Activated CD8-positive, alpha-beta memory T cell treated with anti-CD3 and anti-CD28 coated beads for 1 hour (primary cell): ENCODE measurements at places on chromosomes 2 and 18.

GRCh38 chr2:216827073-216827720 lies 32.7 kb downstream of the TNP1 start:
- DNase-seq, result no peak

DNA sequence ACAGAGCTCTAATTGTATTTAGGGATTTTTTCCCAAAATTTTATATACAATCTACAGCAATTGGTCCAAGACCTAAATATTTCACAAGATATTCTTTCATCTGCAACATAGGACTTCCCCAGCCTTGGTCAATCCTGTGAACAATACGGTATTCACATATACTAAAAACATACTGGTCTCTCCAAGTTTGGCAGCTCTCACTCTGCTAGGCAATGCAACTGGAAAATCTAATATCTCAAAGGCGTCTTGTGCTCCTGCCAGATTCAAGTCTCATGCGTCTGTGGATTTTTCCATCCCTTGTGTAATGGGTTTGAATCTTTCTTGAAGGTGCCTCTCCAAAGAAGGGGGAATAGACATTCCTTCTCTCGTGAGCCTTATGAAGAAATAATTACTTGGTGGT lies 27.4 kb upstream of the MBOAT2 start:
- no peak for DNase-seq

DNA sequence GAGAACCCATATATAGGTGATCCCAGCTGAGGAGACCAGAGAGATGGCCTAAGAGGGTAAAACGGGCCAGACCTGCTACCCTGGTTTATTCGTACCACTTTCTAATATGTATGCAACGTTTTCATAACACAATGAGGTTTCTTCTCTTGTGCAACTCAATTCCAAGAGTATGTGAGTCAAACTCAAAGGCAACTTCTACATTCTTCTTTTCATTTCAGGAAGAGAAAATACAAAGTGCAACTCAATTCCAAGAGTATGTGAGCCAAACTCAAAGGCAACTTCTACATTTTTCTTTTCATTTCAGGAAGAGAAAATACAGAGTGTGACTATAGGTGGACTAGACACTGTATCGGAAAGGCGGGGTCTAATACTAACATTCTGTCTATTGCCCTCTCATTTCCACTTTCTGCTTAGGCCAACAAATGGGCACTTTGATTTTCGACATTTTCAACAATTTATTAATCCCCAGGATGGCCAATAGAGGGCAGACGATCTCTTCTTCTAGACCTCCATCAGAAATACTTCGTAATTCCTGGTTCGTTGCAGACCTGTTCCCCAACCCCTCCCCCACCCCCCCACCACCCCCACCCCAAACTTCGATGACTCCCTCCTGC lies 3.7 kb upstream of the CRIM1 start:
- DNase-seq, result no peak

DNA sequence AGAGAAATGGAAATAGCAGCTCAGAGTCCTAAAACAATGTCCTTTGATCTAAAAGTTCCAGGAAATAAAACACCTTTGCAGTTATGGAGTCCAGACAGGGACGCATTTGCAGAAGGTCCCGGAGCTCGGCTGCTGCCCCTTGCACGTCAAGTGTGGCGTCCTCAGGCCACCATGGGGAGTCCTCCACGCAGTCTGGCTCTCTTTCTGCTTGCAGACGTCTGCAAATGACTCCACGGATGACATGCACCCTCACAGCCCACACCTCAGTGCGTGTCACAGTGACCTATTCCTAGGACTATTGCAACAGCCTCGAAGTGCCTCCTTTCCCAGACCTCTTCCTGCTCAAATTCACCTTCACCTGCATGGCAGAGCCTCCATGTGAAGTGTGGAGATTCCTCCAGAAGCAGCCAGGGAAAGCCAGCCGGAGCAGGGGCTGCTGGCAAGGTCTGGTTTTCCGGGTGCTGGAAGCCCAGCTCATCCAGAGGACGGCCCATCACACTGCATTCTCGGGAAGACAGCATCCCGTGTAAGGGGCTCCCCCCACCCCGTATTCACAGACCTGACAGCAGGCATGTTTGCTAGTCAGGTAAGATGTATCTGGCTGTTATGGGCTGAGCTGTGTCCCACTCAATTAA lies 137.7 kb downstream of the ASB1 start:
- DNase-seq, result no peak

DNA sequence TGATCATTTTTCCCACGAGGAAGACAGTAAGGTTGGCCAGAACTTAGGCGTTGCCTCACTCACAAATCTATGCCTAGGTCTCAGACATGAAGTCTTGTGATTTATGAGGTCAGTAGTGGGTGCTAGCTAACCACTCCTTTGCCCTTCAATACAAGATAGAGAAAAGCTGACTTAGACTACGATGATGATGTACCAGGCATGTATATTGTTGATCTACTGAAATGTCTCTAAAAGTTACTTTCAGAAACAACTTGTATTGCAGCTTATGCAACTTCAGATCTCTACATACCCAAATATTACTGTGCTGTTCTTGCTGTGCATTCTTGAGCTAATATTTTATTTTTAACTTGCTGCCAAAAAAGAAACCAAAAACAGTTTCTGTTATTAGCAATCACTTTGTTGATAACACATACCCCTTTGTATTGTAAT lies 30.6 kb downstream of the MAPRE2 start:
- DNase-seq, result no peak

GRCh38 chr2:45672138-45672537 lies 20.7 kb downstream of the PRKCE start:
- DNase-seq, result no peak

- DNase-seq, result peak; percentile 92
These were observed 17.8 kb upstream of the CD8A start for GRCh38 chr2:86808315-86809161.

DNA sequence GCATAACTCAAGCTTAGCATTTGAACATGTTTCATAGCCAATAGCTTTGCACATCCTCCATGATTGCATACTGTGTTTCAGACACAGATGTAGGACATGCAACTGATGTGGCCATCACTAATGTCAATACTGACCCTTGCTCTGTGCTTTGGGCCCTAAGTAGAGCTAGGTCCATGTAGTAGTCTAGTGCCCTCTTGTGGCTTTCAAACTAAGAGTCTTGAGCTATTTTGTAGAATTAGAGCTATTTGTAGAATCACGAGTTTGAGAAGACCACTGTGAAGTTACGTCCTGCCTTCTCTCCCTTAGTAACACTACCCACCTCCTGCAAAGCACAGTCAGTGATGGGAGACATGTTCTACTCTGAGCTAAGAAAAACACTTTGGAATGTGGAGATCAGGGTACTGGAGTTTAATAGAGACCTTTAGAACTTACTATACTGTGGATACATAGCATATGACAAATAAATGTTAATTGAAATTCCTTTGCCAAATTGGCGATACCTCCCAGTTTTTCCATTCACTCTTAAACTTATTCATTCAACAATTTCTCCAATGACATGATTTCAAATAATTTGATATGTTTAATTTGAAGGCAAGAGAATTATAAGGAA lies 306.5 kb upstream of the TNP1 start:
- DNase-seq, result no peak

DNA sequence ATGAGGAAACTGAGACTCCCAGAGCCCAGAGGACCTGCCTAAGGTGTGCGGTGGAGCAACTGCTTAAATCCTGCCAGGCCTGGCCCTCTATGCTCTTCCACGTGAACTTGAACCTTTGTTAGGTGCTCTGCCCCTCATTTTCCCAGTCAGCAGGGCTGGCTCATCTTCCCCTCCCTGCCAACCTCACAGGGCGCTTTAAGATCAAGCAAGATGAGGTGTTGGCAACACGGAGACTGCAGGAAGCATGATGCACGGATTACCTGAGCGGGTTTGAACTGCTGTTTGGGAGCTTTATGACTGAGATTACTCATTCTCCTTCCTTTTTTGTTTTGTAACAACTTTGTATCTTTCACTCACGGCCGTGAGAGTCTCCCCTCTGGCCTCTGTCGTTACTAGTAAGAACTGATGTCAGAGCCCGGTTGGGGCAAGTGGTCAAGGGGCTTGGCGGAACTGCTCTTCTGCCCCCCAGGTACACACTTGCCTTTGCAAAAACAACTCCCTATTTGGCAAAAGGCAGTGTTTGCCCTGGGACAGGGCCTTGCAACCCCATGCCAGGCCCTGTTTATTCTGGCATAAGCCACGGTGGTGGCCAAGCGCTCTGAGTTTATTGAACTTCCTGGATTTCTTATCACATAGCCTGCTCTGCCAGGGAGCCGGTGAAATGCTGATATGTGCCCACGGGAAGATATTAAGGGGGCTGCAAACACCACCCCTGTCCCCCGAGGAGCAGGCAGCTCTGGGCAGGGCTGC lies 127.8 kb downstream of the INHBB start:
- DNase-seq, result no peak

- DNase-seq, result no peak
These were observed 436.8 kb downstream of the TGIF1 start for GRCh38 chr18:3886575-3887322.

DNA sequence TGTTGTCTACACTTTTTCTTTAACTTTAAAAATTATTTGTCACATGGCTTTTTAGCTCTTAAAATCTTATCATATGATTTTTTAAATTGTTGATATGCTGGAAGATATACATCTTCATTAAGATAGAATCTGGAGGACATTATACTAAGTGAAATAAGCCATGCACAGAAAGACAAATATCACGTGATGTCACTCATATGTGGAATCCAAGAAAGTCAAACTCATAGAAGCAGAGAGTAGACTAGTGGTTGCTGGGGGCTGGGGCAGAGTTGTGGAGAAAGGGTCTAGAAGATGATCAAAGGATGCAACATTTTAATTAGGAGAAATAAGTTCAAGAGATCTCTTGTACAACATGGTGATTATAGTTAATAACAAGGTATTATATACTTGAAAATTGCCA lies 280.9 kb downstream of the GULP1 start:
- DNase-seq, result no peak

- no peak for DNase-seq
These were observed 195.7 kb downstream of the ARL4C start for GRCh38 chr2:234300932-234301823.

DNA sequence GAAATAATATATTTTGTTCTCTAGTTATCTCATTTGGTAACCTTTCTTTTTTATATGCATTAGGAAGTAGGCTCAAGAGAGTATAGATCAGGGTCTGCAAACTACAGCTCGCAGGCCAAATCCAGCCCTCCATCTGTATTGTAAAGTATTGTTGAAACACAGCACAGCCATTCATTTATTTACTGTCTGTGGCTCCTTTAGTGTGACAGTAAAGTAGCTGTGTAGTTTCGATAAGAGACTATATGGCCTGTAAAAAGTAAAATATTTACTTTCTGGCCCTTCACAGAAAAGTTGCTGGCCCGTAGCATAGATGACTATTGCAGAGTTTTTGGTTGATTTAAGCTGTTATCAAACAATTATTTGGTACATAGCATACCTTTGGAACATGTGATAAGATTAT lies 67.6 kb downstream of the MIB1 start:
- DNase-seq, result no peak

DNA sequence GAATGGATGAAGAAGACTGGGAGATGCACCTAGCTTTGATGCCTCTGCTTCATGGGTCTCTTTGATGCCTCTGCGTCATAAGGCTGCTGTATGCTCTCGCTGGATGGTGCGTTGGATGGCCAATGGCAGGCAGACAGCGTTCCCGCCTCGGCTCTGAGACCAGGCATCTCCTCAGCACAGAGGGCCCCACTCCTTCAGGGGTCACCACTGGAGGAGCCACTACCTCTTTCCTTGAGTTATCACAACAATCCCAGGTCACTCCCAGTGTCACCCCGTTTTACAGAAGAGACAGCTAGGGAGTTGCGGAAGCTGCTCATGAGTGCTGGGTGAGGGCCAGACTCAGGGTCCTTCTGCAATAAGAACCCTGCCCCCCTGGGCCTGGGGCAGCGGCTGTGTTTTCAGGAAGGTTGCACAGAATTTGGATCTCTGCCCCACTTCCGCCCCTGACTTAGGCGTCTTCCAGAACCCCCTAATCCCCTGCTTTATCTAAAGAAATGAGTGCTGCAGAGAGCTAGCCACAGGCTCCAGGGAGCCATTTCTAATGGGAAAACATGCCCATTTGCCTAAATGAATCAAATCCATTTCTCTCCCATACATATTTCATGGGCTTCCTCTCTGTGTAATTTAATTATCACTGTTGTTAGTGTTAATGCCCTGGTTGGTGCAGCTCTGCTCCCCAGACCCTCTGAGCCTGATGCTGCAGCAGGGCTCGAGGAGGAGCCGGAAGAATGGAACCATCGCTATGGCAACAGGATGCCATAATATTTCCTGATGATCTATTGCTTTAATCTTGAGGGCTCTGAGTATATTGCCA lies 131.8 kb upstream of the HS6ST1 start:
- DNase-seq, result no peak

DNA sequence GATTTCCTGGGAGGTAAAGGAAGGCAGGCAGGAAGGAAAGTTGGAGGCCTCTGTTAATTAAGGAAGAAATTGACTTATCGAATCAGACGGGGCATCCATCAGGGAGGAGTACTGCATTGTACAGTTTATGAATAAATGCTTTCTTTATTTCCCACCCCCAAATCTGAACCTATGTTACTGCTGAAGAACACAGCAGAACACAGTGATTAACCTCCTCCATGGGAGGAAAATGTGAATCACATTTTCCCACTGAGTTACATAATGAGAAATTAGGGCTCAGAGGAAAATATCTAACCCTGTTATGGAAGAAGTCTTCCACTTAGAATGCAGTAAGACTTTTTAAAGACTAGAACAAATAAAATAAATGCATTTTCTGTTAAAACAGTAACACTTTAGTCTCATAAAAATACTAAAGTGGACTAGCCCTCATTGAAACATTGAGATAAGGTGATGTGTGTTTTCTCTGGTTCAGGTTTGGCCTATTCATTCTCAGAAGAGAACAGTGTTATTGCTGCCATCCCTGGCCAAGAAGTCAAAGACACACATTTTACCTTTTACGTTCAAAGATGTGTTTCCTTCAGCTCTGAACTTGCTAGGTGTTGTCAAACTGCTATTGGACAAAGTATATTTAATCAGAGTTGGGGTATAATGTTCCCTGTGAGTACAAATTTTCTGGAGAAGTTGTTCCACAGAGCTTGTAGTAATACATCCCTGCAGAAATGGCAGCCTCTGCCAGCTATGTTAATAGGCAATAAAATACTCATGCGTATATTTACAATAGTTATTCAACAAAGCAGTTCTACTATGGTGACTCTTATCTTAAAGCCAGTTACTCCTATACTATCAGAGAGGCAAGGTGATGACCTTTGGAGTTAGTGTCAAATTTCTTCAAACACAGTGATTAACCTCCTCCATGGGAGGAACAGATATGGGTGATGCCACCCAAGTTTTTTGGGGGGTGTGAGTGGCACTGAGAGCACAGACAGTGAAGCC lies 11.1 kb downstream of the DNAH6 start:
- DNase-seq, result no peak

- no peak for DNase-seq
These were observed 10.0 kb upstream of the CD302 start for GRCh38 chr2:159808032-159808425.

GRCh38 chr2:173750353-173750801 lies 214.8 kb downstream of the SP3 start:
- DNase-seq, result no peak

- DNase-seq, result no peak
These were observed 424.0 kb downstream of the RND3 start for GRCh38 chr2:150063432-150063889.
